ENCODE measurements at places on chromosomes 5 and 9.

DNA sequence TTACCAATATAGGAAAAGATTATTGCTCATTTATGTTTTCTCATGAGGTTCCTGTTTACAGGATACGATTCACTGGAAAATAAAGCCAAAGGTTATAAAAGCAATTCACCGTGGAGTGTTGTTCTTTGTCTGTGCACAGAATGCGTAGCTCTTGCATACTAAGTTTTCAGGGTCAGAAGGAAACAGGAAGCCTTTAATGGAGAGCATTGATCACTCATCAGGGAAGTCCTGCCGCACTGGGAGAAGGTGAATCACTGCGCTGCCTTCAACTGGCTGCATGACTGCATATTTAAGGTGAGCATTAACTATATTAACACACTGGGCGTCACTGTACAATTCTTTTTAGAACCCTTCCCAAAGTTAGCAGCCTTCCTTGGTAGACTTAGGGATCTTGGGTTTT is 74.1 kb upstream of the SYK start:
- no peak for DNase-seq

DNA sequence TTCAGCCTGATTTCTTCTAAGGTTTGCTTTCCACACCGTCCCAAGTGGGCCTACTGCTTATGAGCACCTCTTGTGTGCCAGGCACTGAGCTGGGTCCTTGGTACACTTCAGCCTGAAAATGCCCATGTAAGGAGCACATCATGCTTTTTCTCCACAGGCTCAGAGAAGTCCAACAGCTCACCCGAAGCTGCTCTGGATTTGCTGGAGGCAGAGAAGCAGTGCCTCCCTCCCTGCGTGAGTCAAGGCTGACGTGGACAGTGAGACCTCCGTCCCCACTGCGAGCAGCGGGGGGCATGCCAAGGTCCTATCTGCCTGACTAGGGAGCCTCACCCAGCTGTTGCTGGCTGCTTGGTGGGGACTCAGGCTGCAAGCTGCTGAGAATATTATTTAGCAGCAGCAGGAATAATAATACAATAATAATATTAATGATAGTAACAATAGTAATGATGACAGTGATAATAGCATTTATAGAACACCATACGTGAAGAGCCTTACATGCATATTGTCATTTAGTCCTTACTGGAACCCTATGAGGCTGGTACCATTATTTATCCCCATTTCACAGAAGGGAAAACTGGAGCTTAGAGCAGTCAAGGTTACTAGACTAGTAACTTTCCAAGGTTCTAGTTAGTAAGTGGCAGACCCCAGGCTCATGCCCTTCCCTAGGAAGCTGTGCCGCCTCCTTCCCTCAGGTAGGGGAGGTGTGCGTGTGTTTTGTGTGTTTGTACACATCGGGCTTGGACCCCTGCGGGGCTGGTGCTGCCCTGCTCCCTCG is 194.8 kb downstream of the HSPA4 start:
- DNase-seq: no peak

DNA sequence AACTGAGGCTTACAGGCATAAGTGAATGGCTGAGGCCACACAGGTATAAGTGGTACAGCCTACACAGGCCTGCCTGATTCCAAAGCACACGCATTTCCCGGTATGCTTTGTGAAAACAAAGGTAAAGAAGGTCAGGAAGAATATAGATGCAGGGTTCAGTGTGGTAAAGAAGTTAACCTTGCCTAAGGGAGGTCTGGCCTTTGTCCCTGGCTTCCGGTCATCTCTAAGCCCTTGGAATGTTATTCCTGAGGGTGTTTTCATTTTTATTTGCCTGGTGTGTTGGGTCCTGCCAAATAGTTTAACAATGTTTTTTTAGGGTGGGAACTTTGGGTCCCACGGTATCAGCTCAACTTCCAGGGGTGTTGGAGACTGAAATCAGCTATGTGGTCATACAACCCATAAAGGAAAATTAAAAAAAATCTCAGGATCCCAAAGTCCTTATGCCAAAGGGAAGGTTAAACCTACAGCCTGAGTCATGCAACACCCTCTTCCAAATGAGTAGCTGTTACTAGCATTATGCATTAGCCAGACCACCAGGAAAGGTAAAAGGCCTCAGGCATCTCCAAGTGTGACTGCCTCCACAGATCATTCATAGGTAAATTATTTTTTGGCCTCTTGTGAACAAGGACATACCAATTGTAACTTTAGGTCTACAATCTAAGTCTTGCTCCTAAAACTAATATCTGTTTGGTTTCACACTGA is 124.6 kb downstream of the ATP10B start:
- DNase-seq: no peak

- no peak for DNase-seq
Measured at GRCh38 chr5:119365847-119366539, 10.2 kb downstream of the TNFAIP8 start.

GRCh38 chr9:130118841-130119518 is 53.2 kb upstream of the NCS1 start:
- DNase-seq: no peak

DNA sequence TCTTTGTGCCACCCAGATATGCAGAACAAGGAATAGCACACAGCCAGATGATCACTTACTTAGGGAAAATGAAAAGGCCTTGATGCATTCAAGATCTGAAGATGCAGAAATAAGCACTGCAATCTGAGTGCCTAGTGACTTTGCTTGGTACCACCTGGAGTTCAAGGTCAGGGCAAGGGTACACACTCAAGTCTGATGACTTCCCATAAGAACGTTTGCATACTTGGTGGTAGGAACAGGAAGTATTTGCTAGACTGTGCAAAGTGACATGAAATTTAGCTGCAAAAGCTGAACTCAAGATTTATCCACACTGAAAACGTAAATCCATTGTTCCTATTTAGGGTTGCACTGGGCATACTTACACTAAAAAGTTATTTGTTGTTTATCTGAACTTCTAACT is 177.1 kb downstream of the PIK3R1 start:
- no peak for DNase-seq

- DNase-seq: no peak
Measured at GRCh38 chr9:80811656-80812055, 877.7 kb downstream of the TLE1 start.

DNA sequence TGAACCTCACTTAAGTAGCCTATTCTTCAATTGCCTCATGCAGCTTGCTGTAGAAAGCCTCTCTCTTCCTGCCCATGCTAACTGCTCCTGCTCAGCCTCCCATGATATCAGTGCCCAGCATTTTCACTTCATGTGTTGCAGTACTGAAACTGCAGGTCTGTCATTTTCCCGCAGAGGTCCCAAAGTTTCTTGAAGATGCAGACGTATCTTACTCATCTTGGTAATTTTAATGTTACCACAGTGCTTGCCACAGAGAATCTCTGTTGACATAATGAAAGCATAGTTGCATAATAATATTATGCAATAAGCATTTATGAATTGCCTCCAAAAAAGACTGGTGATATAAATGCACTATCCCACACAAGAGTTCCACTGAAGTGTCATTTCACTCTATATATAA is 561.1 kb upstream of the DAP start:
- DNase-seq: no peak

DNA sequence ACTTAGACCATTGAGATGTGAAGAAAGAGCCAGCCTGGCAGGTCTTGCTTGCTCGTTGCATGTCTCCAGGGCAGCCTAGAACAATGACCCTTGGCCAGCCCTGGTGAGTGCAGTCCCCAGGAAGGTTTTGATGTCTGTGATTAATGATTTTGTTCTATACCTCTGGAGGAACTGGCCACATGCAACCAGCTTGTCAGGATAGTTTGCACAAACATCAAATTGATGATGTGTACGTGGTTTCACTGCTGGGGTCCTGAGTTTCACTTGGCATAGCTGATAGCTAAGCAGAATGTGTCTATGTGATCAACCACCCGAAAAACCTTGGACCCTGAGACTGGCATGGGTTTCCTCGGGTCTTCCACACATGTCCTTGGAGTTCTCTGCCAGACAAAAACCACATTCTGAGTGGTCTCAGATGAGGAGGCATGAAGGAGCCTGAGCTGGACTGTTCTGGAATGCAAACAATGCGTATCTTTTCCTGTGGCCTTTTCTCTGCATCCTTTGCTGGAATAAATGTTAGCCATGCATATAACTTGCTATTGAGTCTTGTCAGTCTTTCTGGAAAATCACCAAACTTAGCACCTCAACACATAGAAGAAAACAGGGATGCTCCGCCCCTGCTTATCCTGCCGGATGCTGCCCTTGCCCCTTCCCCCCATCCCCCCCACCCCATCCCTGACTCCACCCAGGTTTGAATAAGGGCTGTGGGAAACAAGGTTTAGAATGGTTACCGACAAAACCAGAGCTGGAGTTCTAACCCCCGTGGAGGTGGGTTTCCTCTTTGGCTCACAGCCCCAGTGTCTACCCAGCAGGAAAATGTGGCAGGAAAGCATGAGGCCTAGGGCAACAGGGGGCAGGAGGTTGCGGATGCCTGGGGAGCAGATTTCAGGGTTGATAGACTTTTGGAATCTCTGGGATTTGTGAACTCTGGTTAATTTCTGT is 50.1 kb upstream of the ANKRD33B start:
- DNase-seq: no peak

DNA sequence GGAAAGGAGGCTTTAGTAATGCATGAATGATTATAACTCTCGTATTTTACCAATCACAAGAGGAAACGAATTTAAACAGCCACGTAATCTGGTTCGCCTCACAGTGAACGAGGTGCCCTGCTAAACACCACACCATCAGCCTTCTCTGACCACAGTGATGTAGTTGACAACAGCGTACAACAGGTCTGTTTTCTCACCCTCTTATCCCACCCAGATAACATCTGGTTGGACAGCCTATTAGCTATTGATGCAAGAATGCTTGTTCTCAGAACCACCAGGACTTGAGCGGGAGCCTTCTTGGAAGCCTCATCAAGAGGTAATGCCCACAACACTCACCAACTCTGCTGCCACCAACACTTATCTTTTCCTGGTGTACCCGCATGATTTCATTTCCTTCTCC is 23.3 kb downstream of the SLC1A3 start:
- no peak for DNase-seq

GRCh38 chr5:147981074-147981473 is 74.7 kb upstream of the C5orf46 start:
- DNase-seq: no peak

DNA sequence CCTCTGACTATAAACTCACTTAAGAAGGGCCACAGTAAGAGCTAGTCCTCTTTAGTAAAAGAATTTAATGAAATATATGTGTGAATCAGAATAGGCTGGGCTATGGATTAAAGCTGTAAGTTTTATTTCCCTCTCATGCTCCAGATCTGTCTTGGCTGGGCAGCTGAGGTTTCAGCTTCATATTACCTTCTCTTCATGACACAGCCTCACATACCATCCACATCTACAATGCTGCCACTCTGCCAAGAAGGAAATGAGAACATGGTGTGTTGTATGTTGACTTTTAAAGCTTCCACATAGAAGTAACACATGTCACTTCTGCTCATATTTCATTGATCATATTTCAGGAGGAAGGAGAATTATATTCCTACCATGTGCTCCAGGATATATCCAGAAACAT is 776.0 kb upstream of the ACO1 start:
- DNase-seq: no peak

- no peak for DNase-seq
Measured at GRCh38 chr5:139016186-139016585, 141.1 kb upstream of the LRRTM2 start.

GRCh38 chr9:91382298-91382697 is 20.6 kb upstream of the AUH start:
- DNase-seq: no peak

- no peak for DNase-seq
Measured at GRCh38 chr5:4661836-4662235, 478.3 kb upstream of the ADAMTS16 start.

- DNase-seq: no peak
Measured at GRCh38 chr5:15566306-15566705, 66.3 kb downstream of the FBXL7 start.

DNA sequence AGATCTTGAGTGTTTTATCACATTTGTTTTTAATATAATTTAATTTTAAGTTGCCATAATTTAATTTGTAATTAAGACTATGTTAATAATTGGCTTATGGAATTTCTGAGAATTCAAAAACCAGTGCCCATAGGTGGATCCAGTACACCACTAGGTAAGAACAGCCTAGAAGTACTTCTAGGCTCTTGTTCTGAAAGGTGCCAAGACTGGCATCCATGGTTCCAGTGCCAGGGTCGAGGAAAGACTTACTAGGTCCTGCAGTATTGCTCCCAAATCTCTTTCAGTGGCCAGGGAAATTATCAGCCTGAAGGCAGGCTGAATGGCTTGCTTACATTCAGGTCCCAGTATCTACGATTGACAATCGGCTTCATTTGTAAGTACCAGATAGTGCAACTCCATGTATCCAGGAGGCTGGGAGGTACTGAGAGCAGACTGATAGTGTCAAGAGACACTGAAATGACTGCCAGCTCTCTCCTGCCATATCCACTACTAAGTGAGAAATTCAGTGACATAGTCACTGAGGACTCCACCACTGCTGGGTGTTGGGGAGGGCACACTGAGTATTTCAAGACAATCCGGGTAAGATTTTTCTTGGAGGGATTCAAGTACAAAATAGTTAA is 159.2 kb upstream of the CCDC152 start:
- no peak for DNase-seq

DNA sequence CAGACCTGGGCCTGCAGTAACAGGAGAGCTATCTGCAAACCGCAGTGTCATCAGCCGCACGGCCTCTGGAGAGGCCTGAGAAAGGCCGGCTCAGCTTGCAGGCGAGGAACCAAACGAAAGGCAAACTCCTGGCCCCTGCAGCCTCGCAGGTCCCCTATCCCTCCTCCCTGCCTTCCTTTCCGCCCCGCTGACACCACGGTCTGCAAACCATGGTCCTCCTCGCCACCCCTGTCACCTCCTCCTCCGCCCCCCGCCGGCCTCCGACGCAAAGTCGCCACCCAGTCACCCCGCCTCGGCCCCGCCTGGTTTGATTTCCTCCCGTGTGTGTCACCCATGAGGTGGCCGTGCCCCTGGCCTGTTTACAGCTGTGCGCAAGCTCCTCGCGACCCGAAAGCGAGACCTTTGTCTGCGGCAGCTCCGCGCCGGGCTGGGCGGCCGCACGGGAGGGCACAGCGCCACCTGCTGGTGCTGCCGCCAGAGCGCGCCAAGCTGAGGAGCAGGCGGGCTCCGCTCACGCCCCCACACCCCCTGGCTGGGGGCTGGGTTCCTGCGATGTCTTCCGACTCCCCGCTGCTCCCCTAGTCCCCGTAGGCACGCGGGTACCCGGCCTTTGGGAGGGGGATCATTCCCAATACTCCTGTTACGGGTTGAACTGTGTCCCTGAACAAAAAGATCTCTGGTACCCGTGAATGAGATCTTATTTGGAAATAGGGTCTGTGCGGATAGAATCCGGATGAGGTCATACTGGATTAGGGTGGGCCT is 19.4 kb downstream of the GBGT1 start:
- peak; percentile 83 for DNase-seq

DNA sequence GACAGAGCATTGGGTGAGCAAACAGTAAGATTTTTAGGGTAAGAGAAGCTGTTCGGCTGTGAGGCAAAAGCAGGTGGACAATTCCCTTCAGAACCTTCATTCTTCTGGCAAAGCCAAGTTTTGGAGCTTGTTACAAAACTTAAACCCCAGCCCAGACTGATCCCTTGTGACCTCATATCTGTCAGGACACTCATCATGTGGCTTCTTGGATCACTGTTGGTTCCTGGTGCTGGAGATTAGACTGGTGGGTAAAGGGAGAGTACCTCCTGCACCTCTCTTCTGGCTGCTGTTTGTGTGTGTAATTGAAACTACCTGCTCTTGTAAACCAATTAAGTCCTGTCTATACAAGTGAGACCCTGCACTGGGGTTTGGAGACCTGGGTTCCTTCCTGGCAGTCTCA is 21.0 kb downstream of the LARP1 start:
- no peak for DNase-seq

- no peak for DNase-seq
Measured at GRCh38 chr5:142455856-142456255, 131.0 kb upstream of the SPRY4 start.
